Hematopoietic multipotent progenitor cell treated with erythropoietin and hydrocortisone succinate and interleukin-3 and kit ligand, for 17 days (in vitro differentiated cells): ENCODE measurements at places on chromosomes 2 and 18.

DNA sequence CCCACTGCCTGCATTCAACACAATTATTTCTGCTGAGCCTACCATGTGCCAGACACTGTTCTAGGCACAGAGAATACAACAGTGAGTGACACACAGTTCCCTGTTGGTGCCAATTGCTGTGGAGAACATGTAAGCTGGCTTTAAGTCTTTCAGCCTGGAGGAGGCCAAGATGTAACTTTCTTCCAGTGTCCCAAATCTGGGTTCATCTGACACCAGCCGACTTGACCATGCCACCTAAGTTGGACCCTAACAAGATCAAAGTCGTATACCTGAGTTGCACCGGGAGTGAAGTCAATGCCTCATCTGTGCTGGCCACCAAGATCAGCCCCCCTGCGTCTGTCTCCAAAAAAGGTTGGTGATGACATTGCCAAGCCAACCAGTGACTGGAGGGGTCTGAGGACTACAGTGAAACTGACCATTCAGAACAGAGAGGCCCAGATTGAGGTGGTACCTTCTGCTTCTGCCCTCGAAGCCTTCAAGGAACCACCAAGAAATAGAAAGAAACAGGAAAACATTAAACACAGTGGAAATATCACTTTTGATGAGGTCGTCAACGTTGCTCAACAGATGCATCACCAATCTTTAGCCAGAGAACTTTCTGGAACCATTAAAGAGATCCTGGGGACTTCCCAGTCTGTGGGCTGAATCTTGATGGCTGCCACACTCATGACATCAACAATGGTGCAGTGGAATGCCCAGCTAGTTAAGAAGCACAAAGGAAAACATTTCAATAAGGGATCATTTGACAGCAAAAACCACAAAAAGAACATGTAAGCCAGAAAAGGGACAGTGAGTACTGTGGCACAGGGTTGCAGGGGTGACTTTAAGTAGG, 6.3 kb downstream of the TRABD2A start:
- no peak for DNase-seq

DNA sequence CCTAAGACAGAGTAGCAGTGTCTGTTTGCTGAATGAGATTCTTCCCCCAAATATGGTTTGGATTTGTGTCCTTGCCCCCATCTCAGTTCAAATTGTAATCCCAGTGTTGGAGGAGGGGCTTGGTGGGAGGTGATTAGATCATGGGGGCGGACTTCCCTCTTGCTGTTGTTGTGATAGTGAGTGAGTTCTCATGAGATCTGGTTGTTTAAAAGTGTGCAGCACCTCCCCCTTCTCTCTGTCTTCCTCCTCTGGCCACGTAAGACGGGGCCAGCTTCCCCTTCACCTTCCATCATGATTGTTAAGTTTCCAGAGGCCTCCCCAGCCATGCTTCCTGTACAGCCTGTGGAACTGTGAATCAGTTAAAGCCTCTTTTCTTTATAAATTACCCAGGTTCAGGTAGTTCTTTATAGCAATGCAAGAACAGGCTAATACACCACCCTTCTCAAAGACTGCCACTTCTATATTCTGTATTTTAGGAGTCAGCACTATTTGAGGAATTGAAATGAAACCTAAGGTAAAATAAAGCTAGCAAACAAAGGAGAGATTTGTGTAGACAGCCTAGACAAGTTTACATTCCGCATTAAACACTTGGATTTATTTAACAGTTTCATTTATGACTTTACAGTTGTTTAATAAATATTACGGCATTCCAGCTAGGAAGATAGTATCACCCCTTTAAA, 21.6 kb downstream of the FBXO36 start:
- no peak for DNase-seq

- no peak for DNase-seq
These were observed 307.0 kb upstream of the REG3G start for GRCh38 chr2:78718473-78718872.

DNA sequence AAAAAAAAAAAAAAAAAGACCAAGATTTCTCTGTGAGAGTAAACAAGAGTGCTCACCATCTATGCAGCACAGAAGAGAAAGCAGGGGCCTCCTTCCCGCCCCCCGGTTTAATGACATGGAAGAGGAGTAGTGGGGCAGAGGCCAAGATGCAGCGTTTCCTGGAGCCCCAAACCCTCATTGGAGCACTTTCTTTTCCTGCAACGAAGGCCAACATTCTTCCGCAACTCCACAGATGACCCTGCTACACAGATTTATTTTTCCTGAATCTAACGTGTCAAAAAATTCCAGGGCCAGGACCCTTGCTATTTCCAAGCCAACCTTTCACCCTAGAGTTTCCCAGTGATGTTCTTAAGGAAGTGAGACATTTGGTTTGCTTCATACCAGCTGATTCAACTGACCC, 189.6 kb downstream of the MIB1 start:
- DNase-seq: no peak

DNA sequence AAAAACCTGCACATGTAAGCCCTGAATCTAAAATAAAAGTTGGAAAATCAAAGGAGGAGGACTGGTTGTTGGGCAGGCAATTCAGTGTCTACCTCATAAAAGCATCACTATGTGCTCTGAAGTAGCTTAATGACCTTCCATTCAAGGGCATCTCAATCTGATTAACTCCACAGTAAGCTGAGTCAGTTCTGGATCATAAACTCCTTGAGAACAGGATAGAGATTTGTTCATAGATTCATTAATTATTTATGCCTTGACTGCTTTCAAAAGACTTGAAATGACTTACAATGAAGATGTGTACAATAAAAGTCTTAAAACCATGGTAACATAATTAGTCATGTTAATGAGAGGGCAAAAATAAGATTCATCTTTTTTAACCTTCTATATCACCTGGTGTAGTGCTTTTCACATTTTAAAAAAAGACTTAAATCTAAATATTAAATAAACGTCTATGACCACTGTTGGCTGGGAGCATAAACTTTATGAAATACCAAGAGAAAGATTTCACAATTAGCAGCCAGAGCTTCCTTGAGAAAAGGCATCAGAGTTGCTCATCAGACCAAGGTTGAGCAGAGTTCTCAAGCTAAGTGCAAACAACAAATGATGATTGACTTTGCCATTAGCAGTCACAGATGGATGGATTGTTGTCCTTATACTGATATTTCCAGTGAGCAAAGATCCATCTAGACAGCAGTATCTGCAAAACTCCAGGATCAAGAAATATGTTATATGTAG, 237.3 kb upstream of the THUMPD2 start:
- no peak for DNase-seq

GRCh38 chr2:1004398-1004797, 53.7 kb downstream of the SNTG2 start:
- no peak for DNase-seq

- no peak for DNase-seq
These were observed 46.3 kb upstream of the CREB1 start for GRCh38 chr2:207483477-207483876.

DNA sequence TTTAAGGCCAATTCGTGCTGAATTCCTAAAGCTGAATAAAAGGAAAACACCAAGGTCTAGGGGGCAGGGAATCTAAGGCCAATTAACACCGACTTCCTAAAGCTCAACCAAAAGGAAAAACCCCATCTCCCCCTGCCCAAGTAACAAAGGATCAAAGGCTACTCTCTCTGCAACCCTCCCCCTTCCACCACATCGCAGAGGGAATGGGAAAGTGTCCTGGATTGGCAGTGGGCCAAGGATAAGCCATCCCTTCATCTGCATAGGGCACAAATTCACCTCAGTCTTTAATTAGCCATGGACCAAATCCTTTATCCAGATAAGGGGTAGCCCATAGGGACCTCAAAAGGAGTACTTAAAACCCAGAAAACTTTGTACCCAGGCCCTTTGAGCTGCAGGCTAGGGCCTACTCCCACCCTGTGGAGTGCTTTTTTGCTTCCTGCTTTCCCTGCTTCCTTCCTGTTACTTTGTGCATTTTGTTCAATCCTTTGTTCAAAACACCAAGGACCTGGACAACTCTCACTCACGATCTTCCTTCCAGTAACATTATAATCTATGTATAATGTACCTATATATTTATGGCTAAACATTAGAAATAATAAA, 2119.8 kb upstream of the CELF4 start:
- no peak for DNase-seq

- DNase-seq: no peak
These were observed 12.5 kb upstream of the NAB1 start for GRCh38 chr2:190636361-190636760.

DNA sequence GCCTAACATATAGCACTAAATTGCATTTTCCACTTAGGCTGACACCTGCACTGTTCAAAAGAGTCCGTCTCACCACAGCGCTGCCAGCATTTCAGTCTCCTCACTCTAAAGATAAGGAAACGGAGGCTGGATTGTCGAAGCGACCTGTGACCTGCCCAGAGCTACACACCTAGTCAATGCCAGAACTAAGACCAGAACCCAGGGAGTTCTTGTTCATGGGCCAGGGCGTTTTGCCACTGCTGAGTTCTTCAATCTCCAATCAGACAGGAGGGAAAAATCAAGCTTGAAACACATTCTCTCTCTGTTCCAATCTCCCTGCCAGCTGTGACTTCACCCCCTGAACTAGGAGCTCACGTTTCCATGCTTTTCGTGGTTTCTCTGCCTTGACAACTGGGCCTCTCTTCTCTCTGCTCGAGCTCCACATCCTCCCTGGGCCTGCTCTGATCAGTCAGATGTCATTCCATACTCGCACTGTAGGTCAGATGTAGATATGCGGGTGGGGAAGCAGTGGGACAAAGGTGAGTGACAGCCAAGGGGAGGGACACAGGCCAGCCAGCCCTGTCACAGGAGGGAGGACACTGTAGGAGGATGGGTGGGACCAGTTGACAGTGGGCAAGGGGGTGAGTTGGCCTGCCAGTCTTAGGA, 221.1 kb upstream of the SMAD2 start:
- no peak for DNase-seq

DNA sequence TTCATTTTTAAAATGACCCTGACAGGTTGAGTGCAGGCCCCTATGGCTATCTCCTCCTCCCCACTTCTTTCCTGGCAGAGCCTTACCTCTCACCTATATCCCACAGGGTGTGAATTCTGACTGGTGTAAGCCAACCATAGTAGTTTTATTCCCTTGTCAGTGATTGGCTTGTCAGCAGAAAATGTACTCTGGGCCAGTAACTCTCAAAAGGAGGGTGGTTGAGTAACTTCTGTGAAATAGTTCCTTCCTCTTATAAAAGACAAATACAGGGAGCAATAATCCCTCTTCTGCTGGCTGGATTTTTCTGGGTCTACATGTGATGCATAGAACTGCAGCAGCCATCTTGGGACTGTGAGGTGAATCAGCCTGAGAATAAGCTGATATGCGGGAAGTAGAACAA, 83.4 kb downstream of the RAPH1 start:
- no peak for DNase-seq

DNA sequence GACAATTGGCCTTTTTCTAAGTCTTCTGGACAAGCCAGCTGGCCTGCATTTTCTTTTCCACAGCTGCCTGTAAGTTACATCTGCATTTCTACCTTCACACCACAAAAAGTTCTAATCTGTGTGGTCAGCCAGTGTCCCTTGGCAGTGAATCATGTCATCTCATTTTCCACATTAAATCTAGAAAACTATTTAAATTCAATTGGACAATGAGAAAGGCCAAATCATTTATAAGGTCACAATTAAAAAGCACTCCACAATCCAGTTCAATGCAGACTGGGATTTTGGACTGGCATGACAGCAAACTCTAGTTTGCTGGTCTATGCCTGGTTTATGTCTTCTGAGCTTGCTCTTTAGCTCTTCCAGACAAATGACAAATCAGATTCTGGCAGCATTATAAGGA, 494.2 kb upstream of the SPHKAP start:
- DNase-seq: no peak

DNA sequence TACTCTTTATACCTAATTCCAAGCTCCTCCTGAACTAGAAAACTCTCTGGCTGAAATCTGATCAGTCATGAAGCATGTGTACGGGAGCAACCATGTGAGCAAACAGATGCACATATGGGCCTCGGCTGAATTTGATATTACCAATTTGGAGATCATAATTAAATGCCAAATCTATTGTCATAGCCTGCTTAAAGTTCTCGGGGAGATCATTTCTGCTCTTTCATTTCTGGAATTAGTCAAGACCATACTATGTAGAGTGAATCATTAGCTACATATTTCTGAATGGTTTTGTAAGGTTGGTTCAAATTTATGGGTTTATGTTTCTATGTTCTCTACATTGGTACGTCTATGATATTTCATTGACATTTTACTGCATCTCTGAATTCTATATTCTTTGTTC, 205.5 kb downstream of the UBE2E3 start:
- no peak for DNase-seq

DNA sequence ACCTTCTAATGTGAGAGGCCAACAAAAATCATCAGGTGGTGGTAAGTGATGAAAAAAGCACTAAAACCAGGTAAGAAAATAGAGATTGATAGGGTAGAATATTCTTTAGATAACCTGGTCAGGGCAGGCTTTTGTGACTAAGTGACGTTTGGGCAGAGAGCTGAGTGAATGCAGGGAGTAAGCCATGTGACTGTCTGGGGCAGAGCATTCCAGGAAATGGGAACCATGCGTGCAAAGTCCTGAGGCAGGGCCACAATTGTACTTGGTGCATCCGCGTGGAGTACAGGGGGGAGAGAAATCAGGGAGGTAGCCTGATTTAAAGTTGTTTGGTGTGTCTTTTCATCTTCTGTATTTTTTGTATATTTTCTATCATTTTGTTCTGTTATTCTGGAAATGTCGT, 102.5 kb downstream of the LYPD6B start:
- DNase-seq: no peak

GRCh38 chr2:19893520-19894133, 8.2 kb downstream of the TTC32 start:
- DNase-seq: no peak
